M059J (cell line): ENCODE measurements at places on chromosomes 1 and 21.

- peak; percentile 68 for DNase-seq
These were observed 20.9 kb downstream of the SH2D2A start for GRCh38 chr1:156795787-156796186.

GRCh38 chr1:167714098-167714438 is 7.7 kb upstream of the MPZL1 start:
- DNase-seq, result no peak

- peak; percentile 79 for DNase-seq
These were observed 32.0 kb upstream of the TENT5B start for GRCh38 chr1:27044613-27045151.

DNA sequence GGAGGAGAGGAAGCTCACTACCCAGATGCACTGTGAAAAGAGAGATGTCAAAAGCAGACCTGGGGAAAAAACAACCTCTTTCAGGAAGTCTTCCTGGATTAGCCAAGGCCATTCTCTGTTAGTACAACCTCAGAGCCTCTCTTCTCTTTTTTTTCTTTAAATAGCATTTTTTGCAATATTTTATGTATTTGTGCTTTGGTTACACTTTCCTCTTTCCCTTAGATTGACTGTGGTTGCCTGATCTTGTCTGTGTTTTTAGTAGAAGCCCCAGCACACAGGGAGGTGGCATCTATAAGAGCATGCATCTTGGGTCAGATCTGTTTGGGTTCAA is 18.8 kb downstream of the SLC26A9 start:
- no peak for DNase-seq

DNA sequence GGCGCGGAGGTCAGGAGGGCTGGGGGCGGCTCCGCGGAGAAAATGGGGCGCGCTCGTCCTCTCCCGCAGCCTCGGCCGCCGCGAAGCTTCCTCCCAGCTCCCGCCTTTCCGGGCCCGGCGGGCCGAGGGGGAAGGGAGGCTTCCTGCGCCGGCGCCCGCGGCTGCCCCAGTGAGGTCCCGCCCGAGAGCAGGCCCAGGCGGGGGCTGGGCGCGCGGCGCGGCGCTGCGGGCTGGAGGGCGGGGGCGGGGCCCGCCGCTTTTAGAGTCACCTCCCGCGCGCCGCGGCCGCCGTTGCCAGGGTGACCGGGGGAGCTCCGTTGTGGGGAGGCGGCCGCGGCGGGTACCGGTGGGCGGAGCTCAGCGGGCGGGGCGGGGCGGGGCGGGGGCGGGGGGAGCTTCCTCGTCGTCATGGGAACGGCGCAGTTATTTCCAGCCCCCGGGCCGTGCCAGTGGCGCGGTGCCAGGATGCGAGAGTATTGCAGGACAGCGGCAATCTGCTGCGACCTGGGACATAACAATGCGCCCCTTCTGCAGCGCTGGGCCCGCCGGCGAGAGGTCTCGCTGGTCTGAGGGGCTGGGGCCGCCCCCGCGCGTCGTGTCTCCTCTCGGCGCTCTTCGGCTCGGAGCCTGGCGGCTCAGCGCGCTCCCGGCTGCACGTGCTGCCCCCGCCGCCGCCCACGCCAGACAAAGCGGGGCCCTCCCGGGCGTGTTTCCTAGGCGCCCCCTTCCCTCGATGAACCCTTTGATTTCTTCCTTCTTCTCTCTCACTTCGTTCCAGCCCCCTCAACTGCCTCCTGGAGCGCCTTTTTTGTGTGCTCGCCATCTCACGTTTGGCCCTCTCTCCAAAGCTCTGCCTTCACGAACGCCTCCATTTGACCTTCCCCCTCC is 16.9 kb downstream of the IER5 start:
- DNase-seq, result peak; percentile 89

- no peak for DNase-seq
These were observed 13.3 kb downstream of the FBXO42 start for GRCh38 chr1:16338961-16339360.

- DNase-seq, result peak; percentile 49
These were observed 290.4 kb downstream of the KCNT2 start for GRCh38 chr1:196317535-196318522.

DNA sequence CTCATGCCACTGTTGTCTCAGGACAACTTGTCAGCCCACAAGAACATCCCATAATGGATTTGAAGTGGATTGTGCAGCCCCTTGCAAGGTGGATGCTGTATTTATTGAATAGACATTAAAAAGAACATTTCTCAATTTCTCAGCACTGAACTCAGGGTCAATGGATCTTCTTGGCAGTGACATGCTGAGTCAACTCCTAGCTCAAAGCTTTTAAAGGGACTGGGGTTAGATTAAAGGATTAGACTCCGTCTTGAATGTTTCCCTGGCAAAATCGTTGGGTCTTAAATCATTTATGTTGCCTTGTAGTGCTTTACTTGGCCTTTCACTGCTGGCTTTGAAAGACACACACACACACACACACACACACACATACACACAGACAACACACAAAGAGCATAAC is 221.6 kb upstream of the PBX1 start:
- DNase-seq, result no peak
